HCT116 (cell line): ENCODE measurements at places on chromosomes 5 and 9.

DNA sequence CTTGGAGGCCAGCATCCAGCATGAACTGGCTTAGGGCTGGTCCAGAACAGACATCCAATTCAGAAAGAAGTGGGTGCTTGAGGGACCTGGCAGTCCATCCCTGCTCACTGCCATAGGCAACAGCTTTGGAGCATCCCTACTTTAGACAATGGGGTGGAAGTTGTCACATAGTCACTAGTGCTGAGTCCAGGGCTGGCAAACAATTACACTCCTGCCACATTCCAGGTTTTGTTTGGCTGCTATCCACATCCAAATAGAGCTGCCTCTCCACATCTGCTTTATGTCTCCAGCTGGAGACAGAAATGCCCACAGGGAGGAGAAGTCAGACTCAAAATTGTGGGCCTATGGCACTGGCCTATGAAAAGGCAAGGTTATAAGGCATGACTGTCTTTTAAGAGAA, 7.0 kb downstream of the FSTL4 start:
- no peak for DNase-seq

DNA sequence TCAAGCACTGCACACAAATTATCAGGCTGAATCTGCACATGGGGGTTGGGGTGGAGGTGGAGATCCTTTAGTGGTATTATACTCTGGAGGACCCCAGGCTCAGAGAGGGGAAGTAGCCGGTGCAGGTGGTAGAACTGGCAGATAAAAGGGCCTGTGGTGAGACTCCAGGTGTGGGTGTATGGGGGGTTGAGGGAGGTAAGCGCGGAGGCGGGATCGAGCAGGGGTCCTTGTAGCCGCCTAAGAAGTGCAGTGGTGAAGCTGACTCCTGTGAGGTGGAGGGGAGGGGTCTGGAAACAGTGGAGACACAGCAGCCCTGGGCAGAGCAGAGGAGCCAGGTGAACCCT, 841 bp downstream of the ACSL6 start:
- DNase-seq = no peak

- DNase-seq = peak; percentile 34
Observed at GRCh38 chr5:87541033-87541432, 128.3 kb upstream of the CCNH start.

DNA sequence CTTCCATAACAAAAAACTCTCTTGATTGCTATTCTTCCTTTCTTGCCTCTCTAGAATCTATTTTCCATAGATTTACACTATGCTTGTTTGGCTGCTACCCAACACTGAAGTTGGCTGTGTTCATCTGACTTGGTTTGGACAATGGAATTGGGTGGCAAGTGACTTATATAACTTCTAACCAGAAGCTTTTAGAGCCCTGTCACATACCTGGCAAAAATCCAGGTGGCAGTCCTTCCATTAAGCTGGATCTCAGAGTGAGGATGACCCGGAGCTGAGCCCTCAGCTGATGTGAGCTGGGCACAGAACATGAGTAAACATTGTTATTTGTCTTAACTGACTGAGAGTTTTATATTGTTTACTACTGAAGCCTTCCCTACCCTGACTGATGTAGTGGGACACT, 225.7 kb downstream of the TLR4 start:
- DNase-seq = no peak

GRCh38 chr9:20361656-20362570, 260.4 kb downstream of the MLLT3 start:
- no peak for DNase-seq
